ENCODE measurements at places on chromosomes 4 and X. TPM values are rescaled to one million over a fixed set of nuclear protein-coding genes. Genes with fewer than 3 reads are reported as not detected.

The FGG gene
- 4.1 TPM for total RNA-seq

The TMEM156 gene
- total RNA-seq: 19.5 TPM

The SPOCK3 gene
- total RNA-seq: 0.10 TPM

The GYG2 gene
- total RNA-seq: 4.2 TPM

The ADH1C gene
- total RNA-seq: not detected

The REELD1 gene
- total RNA-seq: not detected

The GYPA gene
- not detected for total RNA-seq

The TCEAL4 gene
- 110 TPM for total RNA-seq

The MAGEA6 gene
- 12.2 TPM for total RNA-seq

The CXCL11 gene
- total RNA-seq: 0.10 TPM

The HSFX1 gene
- 0.31 TPM for total RNA-seq

The DEFB131A gene
- total RNA-seq: not detected

The CCDC110 gene
- not detected for total RNA-seq

The IBSP gene
- not detected for total RNA-seq

The VSIG4 gene
- total RNA-seq: not detected

The PRR32 gene
- total RNA-seq: not detected

The FRAS1 gene
- total RNA-seq: 3.4 TPM

The HNRNPD gene
- total RNA-seq: 248 TPM

The DMP1 gene
- 0.03 TPM for total RNA-seq

The TNMD gene
- total RNA-seq: not detected

The DDIT4L gene
- 0.69 TPM for total RNA-seq

The APBB2 gene
- 10.5 TPM for total RNA-seq

The TCEAL2 gene
- total RNA-seq: not detected

The TREX2 gene
- 2.0 TPM for total RNA-seq

The OTOP1 gene
- total RNA-seq: not detected

The SLC2A9 gene
- total RNA-seq: 0.41 TPM

The TEX13C gene
- 0.01 TPM for total RNA-seq

The EDA2R gene
- total RNA-seq: 14.9 TPM

The TASL gene
- total RNA-seq: not detected

The CLNK gene
- not detected for total RNA-seq

The SLC10A6 gene
- not detected for total RNA-seq

The CNKSR2 gene
- 3.7 TPM for total RNA-seq

The CT47B1 gene
- not detected for total RNA-seq

The F9 gene
- not detected for total RNA-seq

The YIPF7 gene
- total RNA-seq: not detected

The FBXO8 gene
- total RNA-seq: 10.6 TPM

The POU4F2 gene
- not detected for total RNA-seq

The HSD17B13 gene
- total RNA-seq: 0.05 TPM

The SHISA3 gene
- total RNA-seq: not detected

The HTRA3 gene
- total RNA-seq: 15.7 TPM

The RGN gene
- not detected for total RNA-seq
